ENCODE measurements at places on chromosomes 16 and 17.

- DNase-seq: no peak
Measured at GRCh38 chr17:6153375-6153774, 83.2 kb downstream of the WSCD1 start.

- no peak for DNase-seq
Measured at GRCh38 chr17:19305761-19306159, 56.8 kb downstream of the B9D1 start.

GRCh38 chr17:63426041-63426916, 19.8 kb downstream of the CYB561 start:
- DNase-seq: no peak

GRCh38 chr17:44787271-44787940, 28.6 kb downstream of the ADAM11 start:
- no peak for DNase-seq

- no peak for DNase-seq
Measured at GRCh38 chr17:59652119-59652518, 32.4 kb downstream of the CLTC start.

GRCh38 chr17:64936117-64936516, 16.8 kb upstream of the LRRC37A3 start:
- no peak for DNase-seq

All from left ventricle myocardium inferior (tissue), 1 donor.